CD4-positive, alpha-beta T cell treated with Interleukin-10 for 1 hour (primary cell): ENCODE measurements at places on chromosomes 16 and 17.

- DNase-seq, result no peak
Measured at GRCh38 chr17:6346986-6347385, 87.9 kb downstream of the AIPL1 start.

DNA sequence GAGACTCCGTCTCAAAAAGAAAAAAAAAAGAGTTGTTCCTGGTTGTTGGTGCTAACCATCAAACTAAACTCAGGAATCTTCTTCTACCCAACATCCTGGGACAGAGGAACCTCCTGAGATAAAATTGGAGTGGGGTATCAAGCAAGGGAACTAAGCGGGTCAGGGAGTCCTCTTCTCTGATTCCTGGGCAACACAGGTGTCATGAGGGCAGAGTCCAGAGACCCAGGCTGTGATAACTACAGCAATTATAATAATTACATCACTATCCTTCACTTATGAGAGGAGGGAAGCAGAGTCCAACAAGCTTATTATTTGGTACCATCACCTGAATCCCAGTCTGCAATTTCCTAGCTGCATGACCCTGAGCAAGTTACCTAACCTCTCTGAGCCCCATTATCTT, 8.1 kb downstream of the C17orf50 start:
- DNase-seq, result no peak

- DNase-seq, result no peak
Measured at GRCh38 chr16:57434003-57434402, 13.2 kb downstream of the CIAPIN1 start.

DNA sequence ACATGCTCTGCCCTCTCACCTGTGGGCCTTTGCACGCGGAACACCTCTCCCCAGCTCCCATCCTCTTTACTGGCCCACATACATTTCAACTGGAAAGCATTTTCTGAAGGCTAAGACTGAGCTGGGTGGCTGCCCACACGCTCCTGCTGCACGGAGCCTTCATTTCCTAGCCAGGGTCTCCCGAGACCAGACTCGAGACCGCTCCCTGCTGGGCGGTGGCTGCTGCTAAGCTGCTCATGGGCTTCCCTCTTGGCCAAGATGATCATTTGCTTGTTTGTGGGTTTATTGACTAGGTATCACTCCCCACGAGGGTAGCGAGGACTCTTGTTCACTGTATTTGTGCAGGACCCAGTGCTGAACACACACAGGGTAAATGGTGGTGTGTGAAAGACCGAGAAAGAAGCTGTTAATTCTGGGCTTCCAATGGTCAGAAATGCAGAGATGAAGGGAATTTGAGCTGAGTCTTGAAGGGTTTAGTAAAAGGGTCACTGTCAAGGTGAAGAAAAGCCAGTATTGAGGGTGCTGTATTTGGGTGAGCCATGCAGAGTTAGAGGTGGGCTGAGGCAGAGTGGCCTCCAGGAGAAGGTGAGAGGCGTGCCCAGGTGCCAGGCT, 907 bp downstream of the TRAPPC2L start:
- peak; percentile 78 for DNase-seq

DNA sequence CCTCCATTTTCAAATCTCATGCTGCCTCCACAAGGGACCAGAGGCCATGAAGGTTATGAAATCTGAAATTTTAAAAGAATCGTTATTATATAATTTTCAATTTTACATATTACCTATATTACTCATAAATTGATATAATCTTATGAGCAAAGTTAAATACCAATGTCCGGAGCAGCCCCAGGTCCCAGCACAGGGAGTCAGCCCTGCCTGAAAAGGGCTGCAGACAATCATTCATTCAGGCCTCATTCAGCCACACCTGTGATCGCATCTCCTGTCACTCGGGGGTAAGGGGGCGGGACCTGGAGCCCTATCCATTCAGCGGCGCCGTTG, 172.5 kb downstream of the AHSP start:
- no peak for DNase-seq
